ENCODE measurements at places on chromosomes 5 and 9.

DNA sequence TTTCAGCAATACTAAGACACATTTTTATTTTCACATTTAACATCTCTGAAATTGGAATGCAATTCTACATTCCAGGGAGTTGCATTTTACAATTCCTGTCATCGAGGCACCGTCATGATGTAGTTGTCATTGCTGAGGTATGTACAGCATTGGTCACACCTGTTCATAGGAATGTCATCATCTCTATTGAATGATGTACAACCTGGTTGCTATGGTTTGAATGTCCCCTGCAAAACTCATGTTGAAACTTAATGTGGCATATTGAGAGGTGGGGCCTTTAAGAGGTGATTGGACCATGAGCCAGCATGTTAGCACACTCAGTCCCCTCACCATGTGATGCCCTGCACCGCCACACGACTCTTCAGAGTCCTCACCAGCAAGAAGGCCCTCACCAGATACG, 103.1 kb downstream of the CEMIP2 start:
- no peak for DNase-seq

GRCh38 chr5:126659805-126660482, 59.2 kb downstream of the PHAX start:
- no peak for DNase-seq

- DNase-seq = no peak
Measured at GRCh38 chr5:143245929-143246561, 157.4 kb downstream of the NR3C1 start.

DNA sequence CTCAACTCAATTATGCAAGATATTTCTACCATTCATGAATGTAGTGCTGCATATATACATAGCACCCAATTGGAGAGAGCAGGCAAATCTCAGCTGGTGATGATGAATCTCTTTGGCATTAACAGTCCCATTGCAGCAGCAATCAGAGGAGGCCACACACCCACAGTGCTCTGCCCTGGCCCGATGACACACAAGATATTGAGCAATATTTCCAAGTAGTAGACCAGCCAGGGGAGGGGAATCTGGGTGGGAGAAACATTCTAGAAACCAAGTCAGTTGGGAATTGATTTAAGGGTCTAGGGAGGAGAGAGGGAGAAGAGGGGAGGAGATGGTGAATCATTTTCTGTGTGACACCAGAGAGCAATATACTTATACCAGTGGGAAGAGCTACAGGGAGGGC, 14.9 kb upstream of the C5orf63 start:
- no peak for DNase-seq

DNA sequence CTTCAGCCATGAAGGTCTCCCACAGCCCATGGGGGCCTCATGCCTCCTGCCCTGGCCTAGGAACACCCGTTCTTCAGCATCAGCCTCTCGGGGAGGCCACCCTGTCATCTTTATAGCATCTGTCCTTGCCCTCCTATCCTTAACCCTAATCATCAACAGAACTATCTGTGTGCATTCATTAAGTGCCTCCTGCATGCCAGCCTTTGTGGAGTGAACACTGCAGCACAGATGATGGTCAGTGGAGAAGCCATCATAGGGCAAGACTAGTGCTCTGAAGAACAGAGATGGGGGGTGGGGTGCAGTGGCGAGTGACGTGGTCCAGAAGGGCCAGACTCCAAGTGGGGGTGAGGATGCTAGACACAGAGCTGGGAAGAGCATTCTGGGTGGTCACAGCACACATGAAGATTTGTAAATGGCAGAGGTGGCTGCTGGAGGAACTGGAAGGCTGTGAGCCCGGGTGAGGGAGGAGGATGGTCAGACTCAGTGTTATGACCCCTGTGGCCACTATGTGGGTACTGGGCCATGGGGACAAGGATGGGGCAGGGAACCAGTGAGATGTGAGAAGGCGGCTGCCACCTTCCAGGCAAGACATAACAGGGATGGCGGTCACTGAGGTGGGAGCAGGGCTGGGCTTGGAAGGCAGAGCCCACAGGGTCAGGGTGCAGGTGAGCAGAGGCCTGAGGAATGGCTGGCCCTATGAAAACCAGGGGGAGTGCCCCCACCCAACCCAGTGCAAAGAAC, 3.6 kb upstream of the CARD19 start:
- DNase-seq = no peak

GRCh38 chr5:56938858-56939257, 13.1 kb downstream of the MIER3 start:
- DNase-seq = no peak

DNA sequence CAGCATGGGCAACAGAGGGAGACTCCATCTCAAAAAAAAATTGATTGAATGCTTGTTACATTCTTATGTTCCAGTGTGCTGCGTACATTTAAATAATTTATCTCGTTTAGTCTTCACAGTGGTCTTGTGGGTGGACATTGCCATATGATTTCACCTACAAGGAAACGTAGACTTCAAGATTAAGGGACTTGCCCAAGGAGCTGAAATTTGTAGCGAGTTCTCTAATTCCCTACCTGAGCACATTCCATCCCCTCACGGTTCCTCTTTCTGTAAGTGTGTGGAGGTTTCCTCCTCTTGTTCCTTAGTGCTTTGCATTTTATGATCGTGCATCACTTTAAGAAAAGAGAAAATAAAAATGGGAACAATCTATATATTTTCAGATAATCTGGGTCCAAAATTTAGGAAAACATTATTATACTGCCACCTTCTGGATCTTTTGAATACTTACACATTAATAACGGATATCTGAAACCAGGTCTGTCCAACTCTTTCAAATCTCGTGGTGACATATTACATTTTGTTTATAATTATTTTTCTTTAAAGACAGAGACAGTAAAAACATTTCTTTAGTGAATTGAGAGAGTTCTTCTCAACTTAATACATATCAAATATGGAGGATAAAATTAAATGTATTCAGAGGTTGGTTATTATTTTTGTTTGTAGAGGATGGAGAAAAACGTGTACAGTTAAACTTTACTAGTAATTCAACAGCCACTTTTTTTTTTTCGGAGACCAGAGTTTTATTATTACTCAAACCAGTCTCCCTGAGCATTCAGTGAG, 29.9 kb upstream of the C7 start:
- no peak for DNase-seq

DNA sequence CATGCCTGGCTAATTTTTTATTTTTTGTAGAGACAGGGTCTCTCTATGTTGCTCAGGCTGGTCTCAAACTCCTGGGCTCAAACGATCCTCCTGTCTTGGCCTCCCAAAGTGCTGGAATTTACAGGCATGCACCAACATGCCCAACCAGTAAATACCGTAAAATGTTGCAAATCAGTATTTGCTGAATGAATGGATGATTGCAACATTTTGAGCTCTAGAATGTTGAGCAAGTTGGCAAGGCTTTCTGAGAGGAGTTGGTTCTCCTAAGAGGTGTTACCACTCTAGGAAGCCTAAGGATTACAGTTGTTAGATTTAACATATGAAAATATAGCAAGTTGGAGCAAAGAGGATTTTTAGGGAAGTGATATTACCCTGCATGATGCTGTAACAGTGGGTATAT, 15.6 kb upstream of the DMXL1 start:
- DNase-seq = no peak

- no peak for DNase-seq
Measured at GRCh38 chr5:23257656-23258055, 249.8 kb upstream of the PRDM9 start.
